Stimulated activated CD4-positive, alpha-beta T cell treated with anti-CD3 and anti-CD28 coated beads, Interleukin-12 subunit alpha, Interleukin-12 subunit beta, amount 100 ng/mL, for 48 hours (primary cell): ENCODE measurements at places on chromosomes 16 and 17.

DNA sequence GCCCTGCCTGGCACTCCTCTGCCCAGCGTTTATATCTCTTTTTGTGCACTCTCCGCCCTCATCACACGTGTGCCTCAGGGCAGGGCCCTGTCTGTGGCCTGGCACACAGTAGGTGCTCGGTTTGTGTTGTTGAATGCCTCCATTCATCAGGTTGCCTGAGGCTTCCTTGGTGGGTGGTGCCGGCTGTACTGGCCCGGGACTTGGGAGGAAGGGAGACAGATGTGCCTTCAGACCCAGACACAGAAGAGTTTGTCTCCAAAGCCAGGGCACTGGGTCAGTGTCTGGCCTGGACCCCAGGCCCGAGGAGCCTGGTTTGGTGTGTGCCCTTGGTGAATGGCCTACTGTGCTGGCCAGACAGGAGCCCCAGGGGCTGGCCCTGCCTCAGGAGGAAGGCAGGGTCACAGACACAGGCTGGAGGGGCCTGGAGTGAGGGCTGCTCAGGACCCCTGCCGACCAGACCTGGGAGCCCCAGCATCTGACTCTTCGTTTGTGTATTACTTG lies 71.6 kb downstream of the RAI1 start:
- no peak for DNase-seq

DNA sequence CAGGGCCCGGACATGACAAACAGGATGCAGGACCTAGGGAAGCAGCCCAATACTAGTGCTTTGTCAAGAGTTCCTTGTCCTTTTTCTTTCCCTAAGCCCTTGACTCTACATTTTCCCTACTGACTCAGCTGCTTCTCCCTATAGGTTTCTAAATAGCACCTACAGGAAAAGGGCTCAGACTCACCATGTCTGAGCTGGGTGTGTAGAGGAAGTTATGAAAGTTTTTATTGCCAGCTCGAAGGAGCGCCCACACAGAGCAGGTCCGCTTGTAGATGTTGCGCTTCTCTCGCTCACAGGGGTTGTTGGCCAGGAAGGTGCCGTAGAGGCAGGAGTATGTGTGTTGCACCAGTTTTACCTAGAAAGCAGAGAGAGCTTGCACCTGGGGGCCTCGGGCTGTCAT lies 10.6 kb downstream of the MTMR4 start:
- no peak for DNase-seq

DNA sequence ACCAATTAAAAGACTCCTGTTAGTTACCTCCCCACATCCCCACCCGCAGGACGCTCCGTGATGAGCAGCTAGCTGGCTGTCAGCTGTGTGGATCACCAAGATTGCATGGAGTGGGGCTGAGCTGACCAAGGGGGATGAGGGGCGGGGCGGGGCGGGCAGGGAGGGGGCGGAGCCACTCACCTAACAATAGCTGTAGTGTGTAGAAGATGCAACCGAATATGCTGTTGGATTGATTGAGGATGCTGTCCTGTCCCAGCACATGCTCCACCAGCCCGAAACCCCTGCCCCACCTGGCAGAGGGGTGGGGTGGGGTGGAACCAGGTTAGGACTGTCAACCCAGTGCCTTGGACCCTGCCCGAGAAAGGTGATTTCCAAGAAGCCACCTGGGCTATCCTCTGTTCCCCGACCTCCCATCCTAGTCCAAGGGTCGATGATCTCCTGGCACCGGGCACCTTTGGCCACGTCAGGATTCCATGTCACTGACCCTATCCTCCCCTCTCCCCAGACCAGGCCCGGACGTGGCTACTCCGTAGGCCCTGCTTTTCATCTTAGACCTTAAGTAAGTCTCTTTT lies 1.4 kb downstream of the VKORC1 start:
- no peak for DNase-seq

DNA sequence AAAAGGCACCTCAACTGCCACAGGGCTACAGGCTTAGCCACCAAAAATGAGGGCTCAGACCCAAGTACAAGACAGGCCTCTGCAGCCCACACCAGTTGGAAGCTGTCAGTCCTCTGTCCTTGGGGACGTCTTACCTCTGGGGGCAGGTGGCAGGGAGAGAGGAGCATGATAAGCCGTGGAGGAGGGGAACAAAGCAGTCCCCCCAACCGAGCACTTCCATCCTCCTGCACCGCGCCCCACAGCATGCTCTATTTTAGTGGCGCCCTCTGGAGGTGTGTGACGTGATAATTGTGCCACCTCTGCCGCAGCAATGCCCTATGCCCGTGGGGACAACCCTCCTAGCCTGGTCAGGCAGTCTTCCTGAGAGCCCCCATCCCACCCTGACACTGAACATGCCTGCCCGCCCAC lies 13.6 kb downstream of the G6PC3 start:
- DNase-seq, result peak; percentile 23
